ENCODE measurements at places on chromosomes 3 and 15.

- no peak for DNase-seq
Observed at GRCh38 chr3:15420871-15421270, 6.5 kb downstream of the METTL6 start.

DNA sequence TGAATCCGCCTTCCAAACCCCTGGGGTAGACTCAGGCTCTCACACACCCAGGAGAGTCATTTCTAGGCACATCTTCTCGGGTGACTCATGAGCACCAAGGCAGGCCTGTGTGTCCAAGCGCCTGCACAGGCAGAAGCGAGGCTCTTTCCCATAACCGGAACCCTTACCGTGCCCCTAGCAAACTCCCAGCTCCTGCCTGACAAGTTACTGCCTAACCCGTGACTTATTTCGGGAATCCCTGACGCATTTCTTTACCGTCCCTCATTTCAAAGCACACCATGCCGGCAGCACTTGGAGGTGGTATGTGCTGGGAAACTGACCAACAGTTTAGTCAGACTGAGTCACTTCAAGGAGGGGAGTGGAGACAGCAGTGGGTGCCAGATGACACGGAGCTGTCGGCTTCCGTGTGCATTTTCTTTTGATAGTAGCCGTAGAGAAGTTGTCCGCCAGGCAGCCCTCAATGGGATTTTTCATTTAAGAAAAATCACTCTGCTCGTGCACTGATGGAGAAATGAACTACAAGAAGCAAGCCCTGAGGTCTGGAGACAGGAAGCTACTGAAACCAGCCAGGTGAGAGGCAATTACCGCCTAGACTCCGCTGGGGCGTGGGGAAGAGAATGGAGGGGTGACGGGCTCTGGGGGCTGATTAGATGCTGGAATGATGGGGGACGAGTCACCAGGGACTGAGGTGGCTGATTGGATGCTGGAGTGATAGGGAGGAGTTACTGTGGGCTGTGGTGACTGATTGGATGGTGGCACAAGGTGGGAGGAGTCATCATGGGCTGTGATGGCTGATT is 17.3 kb upstream of the HRH1 start:
- no peak for DNase-seq

GRCh38 chr3:79896086-79896485 is 128.3 kb upstream of the ROBO1 start:
- DNase-seq = no peak

- DNase-seq = no peak
Observed at GRCh38 chr15:100833417-100834389, 45.9 kb upstream of the ALDH1A3 start.

- DNase-seq = no peak
Observed at GRCh38 chr15:65638109-65638508, 16.4 kb downstream of the SLC24A1 start.

- no peak for DNase-seq
Observed at GRCh38 chr3:184395320-184395660, 15.4 kb downstream of the CHRD start.

DNA sequence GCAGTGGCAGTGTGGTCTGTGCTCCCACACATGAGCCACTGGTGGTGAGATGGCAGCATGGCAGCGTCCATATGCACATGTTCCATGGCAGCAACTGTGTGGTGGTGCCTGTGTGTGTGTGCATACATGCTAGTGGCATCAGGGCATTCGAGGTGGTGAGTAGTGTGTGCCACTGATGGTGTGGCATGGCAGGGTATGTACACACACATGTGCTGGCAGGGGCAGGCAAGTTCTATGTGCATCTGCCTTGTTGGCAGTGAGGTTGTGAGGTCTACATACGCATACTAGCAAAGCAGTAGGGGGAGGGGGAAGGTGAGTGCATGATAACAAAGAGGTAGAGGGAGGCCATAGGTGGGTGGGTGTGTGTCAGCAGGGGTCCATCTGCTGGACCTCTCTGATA is 378.7 kb downstream of the C3orf38 start:
- no peak for DNase-seq

- DNase-seq = no peak
Observed at GRCh38 chr15:40238532-40239403, at the start of gene PAK6. Gene PAK6, plus strand, starts transcription at chr15:40239063. Its CDS starts 25,723 bp downstream, at chr15:40264786.

GRCh38 chr3:100089812-100090668 is 24.3 kb downstream of the FILIP1L start:
- no peak for DNase-seq

GRCh38 chr3:27715863-27716262 is 6.3 kb downstream of the EOMES start:
- no peak for DNase-seq

- DNase-seq = no peak
Observed at GRCh38 chr15:100098705-100099104, 243.1 kb downstream of the ADAMTS17 start.

Data from DND-41 (cell line).